Fibroblast of skin of left quadriceps (primary cell): ENCODE measurements at places on chromosomes 4 and X.

DNA sequence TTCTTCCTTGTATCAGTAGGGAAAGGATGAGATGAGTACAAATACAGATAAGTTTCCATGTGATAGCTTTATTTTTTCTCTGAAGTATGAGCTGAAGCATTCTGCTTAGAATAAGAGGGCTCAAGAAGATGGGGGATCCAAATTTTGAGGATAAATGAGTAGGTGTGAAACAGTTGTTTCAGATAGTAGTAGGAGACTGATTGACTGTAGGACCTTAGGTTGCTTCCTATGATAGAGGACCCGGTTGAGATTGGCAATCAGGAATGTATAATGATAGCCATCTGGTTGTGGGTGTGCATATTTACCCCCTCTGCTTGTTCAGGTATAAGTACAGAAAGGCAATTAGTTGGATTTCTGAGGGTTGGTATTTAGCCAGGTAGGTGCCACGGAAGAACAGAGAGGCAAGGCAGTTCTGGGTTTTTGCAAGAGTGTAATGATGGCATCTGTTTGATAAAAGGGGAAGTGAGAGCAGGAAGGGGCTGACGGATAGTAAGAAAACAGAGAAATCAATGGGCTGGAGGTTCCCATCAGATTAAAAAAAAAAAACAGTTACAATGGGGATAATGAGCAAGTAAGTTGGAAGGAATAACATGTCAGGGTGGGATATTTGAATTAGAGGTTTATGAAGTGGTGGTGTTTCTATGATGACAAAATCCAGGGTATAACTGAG, 13.7 kb downstream of the OCRL start:
- DNase-seq = no peak

DNA sequence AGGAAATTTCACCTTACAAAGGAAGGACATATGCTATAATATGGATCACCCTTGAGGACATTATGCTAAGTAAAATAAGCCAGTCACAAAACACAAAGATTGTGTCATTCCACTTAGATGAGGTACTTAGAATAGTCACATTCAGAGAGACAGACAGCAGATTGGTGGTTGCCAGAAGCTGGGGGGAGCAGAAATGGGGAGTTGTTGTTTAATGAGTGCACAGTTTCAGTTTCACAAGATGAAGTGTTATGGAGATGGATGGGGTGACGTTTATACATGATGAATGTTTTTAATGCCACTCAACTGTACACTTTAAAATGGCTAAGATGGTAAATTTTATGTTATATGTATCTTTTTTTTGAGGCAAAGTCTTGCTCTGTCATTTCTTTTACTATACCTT, 14.8 kb upstream of the SPON2 start:
- no peak for DNase-seq

- DNase-seq = no peak
These were observed 723 bp downstream of the NKX6-1 start for GRCh38 chr4:84498203-84498934.

GRCh38 chr4:63566658-63567057, 842.6 kb downstream of the TECRL start:
- no peak for DNase-seq

- DNase-seq = no peak
These were observed 139.0 kb downstream of the DCK start for GRCh38 chr4:71132486-71132885.

DNA sequence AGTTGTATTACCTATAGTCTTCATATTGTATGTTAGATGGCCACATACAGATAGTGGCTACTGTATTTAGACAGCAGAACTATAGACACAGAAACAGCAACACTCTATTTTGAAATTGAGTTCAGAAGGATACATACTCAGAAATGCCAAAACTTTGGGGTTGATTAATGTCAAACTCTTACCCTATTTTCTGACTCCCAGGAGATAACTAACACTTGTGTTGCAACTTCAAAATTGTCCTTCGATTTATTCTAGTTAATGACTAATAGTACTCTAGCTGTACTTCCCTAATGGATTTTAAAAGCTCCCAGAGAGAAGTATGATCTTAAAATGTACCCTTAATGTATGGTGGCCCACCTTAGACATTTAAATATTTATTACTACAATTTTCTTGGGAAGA, 229.9 kb upstream of the UGT8 start:
- no peak for DNase-seq

DNA sequence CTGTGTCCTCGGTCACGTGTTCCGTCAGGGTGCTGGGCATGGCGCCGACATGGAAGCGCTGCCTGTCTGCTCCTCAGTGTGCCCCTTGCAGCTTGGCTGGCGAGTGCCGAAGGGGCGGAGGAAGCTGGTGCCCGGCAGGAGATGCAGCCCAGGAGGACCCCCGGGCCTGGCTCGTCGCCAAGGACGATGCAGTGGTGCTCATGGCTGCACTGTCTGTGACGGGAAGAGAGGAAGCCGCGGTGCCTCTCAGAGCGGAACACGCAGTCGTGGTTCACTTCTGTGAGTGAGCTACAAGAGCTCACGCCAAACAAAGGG, 38.1 kb downstream of the FGFRL1 start:
- DNase-seq = no peak

- DNase-seq = no peak
These were observed 64.7 kb downstream of the PAPSS1 start for GRCh38 chr4:107655289-107655688.

- no peak for DNase-seq
These were observed 370.8 kb downstream of the GPM6A start for GRCh38 chr4:175441256-175441655.

- no peak for DNase-seq
These were observed 108.8 kb downstream of the MAGEC2 start for GRCh38 chrX:142096253-142096652.

GRCh38 chr4:41683326-41683725, 65.2 kb downstream of the PHOX2B start:
- DNase-seq = no peak

GRCh38 chr4:145299380-145300076, 119.1 kb upstream of the OTUD4 start:
- DNase-seq = peak; percentile 74

DNA sequence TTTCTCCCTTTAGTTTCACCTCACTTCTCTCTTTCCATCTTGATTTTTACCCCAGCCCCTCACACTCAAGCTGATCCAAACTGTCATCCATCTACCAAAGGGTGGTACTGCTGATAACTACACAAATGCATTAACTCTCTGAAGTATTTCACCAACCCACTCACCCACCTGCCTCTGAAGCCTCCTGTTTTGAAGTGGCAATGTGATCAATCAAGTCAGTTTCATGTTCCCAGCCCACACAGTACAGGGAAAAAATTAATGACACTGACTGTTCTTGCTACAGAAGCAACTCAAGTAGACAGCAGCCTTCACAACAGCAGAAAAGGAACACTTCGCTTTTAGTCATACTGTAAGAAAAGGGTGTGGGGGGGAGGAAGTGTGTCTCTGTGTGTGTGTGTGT, 183.0 kb upstream of the NOCT start:
- DNase-seq = no peak

GRCh38 chr4:167100120-167100519, 134.2 kb downstream of the SPOCK3 start:
- peak; percentile 5 for DNase-seq

DNA sequence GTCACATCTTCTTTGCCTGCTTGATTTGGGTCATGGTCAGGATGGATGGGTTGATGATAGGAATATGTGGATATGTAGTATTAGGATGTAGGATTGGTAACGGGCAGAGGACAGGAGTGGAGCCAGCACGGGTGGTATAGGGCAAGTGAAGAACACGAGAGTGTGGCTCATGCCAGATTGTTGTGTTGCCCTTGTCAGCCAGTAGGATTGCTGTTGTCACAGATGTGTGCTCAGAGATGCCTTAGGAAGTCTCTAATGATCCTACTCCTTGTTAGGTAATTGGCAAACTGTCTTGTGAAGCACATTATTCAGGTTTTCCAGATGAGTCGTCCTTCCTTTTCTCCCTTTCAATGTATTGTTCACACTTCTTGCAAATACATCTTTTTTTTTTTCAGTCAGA, 5.5 kb downstream of the ATP10D start:
- DNase-seq = no peak

DNA sequence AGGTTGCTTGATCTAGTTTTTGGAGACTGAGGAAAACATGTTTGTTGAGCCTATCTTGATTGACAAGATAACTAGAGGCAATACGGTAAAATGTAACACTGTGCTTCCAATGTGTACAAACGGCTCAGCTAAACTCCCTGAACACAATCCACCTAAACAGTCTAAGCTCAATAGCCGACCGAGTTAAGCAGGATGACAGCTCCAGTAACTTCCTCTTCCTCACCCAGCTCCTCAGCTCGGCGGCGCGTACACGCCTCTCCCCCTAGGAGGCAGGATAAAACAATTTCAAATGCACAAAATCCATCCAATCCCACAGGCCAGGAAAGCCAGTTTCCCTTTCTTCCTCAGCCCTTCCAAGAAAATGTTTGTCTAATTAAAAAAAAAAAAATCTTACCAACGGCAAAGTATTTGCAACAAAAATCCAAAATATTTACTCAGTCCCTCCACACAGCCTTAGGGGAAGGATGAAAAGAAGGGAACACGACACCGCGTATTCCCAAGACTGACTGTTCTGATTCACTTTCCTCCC, 1.0 kb downstream of the CNOT6L start:
- DNase-seq = peak; percentile 59

DNA sequence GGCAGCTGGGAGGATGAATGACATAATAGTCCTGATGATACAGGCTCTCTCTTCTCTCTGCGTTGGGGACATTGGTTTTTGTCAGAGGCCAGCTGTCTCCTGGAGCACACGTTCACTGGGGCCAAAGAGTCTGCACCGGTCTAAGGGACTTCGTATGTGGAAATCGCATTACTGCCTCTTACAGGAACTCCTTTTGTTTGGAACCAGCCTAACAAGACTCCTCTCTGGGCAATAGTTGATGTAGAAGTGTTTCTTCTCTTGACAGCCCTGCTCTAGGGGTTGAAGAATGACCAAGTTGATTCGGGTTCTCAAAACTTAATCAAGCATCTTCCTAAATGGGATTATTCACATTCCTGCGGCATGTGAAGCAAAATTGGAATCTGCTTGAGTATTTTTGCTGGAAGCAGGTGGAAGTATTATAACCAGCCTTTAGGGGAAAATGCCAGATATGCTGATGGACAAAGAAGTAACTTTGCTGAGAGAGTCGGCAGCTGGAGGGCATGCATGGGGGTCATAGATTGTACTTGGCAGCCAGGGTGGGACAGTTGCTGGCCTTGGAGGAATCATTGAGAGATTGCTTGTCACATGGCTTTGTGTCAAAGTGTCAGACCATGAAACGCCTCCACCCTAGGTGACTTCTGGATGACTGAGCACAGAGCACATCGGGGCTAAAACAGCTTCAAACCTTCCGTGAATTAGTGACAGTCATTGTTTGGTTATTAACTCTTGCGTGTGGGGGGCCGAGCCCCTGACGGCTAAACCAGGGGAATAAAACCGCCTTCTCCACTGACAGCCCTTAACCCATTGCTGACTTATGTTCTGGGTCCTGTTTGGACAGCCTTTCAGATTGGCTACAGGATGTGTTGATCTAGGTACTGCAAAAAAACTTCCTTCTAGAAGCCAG, 34.4 kb upstream of the SLC34A2 start:
- no peak for DNase-seq

DNA sequence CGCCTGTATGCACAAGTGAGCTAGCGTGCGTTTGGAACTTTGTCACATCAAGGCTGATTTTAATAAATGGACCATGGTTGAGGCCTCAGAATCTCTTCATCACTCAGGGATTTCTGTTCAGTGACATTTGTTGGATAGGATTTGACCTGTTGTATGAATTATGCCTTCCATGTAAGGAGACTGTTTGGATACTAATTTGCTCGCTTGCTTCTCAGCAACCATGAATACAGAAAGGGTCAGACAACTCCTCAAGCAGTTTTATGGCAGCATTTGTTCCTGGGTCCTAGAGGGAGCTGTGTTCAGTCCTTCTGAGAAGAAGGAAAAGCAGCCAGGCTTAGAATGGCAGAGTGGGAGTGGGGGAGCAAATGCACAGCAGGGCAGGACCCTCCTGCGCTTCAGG, 269.7 kb upstream of the LCORL start:
- DNase-seq = no peak
